ENCODE measurements at places on chromosomes 4 and X.

- no peak for DNase-seq
Observed at GRCh38 chr4:77815636-77816035, 3.5 kb downstream of the CNOT6L start.

- DNase-seq: no peak
Observed at GRCh38 chr4:138405466-138405891, 163.3 kb upstream of the SLC7A11 start.

GRCh38 chrX:38221391-38221929, 789 bp upstream of the SRPX start:
- no peak for DNase-seq

GRCh38 chrX:103417933-103418332, 41.6 kb downstream of the BEX3 start:
- DNase-seq: no peak

DNA sequence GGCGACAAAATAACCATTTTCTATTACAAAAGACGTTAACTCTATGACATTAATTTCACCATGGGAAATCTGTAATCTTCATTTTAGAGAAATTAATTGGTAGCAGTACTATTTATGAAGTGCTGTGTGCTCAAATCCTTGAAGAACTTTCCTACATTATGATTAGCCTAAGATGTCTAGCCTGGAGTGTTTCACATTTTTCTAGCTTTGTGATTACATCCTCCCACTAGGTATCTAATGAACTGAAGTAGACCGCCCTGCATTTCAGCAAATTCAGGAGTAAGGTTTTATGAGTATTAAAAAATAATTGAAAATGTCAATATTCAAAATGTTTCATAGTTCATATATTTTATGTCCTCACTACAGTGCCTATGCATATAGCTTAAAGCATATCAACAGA, 713.1 kb downstream of the CCSER1 start:
- no peak for DNase-seq

All from substantia nigra (tissue), 51 donors.